ENCODE measurements at places on chromosomes 7 and 10.

- no peak for DNase-seq
These were observed 984.8 kb upstream of the LRRTM3 start for GRCh38 chr10:65940816-65941662.

GRCh38 chr7:143492799-143493739 lies 15.4 kb downstream of the TAS2R41 start:
- no peak for DNase-seq

DNA sequence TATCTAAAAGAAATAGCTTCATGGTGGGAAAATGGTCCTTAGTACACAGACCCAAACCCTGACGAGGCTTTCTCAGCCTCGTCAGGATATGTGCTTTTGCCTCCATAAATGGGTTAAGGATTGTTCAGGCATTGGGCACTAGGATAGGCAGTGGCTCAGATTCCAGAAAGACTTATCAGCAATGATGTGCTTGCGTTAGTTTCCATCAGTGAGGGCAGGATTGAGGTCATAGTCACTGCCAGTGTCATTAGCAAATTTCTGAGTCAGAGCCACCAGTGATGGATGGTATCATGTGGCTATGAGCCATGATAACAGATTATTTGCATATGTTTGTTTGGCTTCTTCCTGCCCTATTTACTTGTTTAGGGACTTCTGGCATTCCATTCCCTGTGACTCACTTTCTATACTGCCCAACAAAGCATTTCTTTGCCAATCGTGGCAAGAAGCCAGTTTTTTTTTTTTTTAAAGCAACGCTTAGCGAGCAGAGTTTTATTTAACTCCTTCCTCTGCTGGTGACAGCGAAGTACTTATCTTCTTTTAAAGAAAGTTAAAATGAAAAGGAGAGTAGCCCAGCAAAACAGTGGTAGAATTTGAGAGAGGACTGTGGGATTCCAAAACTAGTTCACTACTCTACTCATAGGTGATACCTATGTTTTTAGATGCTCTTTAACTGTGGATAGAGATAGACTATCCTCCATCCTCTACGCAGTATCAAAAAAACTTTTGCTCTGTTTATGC lies 44.4 kb downstream of the MYPN start:
- peak; percentile 75 for DNase-seq

DNA sequence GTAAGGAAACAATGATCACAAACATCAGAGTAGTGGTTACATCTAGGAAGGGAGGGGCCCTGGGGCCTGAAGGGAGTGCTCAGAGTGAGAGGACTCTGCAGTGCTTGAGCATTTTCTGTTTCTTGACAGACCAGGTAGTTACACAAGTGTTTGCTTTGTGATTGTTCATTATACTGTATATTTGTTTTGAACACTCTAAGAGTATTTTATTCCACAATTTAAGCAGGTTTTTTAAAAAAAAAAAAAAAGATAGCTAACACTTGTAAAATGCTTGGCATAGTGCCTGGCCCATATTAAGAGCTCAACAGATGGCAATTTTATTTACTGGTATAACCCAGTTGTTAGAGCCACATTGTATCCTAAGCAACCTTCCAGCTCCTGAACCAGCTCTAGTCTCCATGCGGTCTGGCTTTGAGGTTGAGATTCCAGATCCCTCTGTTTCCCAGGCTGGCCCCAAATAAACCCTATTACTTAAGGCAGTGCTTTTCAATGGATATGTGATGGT lies 20.1 kb upstream of the ATXN7L1 start:
- DNase-seq: no peak

DNA sequence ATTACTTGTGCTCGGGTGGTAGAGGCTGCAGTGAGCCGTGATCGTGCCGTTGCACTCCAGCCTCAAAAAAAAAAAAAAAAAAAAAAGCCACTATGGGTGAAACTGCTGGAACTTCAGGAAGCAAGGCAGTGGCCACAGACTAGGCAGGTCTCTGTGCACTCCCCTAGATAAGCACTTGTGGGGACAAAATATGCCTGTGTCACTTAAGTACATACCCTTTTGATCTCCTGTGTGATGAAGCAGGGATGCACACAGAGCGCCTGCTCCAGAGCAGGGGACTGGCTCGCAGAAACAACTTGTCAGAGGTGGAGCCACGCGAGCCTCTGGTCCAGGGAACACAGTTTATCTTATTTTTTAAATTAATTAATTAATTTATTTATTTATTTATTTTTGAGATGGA lies 42.9 kb upstream of the PSAP start:
- DNase-seq: no peak

GRCh38 chr10:6053816-6054631 lies 8.1 kb downstream of the IL2RA start:
- DNase-seq: no peak

- no peak for DNase-seq
These were observed 34.0 kb downstream of the PRKAR2B start for GRCh38 chr7:107078517-107078966.

DNA sequence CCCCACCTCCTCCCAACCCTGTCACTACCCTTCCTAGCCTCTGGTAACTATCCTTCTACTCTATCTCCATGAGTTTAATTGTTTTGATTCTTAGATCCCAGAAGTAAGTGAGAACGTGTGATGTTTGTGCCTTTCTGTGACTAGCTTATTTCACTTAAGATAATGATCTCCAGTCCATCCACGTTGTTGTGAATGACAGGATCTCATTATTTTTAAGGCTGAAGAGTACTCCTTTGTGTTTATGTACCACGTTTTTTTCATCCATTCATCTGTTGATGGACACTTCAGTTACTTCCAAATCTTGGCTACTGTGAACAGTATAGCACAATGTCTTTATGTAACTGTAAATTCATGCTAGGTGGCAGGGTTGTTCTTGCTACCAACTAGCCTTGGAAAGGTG lies 461.6 kb downstream of the PLXDC2 start:
- DNase-seq: no peak

- DNase-seq: no peak
These were observed 39.2 kb downstream of the WBP1L start for GRCh38 chr10:102782673-102783551.

GRCh38 chr7:127588697-127589482 lies 679 bp downstream of the ARF5 start:
- DNase-seq: peak; percentile 58

- DNase-seq: no peak
These were observed 310.9 kb upstream of the ZNF32 start for GRCh38 chr10:43959364-43960134.

DNA sequence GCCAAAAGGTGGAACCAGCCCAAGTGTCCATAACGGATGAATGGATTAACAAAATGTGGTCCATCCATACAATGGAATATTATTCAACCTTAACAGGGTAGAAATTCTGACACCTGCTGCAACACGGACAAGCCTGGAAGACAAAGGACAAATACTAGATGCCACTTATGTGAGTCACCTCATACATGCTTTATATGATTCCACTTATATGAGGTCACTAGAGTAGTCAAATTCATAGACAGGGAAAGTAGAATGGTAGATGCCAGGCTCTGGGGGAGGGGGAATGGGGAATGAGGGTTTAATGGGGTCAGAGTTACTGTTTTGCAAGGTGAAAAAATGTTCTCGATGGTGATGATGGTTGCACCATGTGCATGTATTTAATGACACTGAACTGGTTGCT lies 34.0 kb upstream of the CYTH3 start:
- no peak for DNase-seq

GRCh38 chr10:64486149-64486548 lies 964.9 kb downstream of the REEP3 start:
- no peak for DNase-seq

DNA sequence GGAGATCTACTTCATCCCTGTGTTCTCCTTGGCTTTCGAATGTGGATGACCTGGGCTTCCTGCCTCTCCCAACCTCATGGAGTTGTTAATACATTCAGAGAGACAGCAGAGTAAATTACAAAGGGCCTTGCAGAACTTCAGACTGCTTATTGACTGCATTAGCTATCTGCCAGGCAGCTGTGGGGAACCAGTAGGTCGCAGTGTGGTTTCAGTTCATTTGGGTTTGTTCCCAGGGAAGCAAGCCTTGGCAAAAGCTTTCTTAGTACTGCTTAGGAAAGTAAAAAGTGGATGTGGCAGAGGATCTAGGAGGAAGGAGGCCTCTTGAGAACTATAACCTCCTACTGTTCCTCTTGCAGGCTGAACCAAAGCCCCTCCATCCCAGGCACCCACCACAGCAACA lies 9.2 kb downstream of the NPFFR1 start:
- DNase-seq: peak; percentile 87

- DNase-seq: peak; percentile 54
These were observed 32.8 kb downstream of the NOD1 start for GRCh38 chr7:30445770-30446169.

Measured in pons (tissue), 1 donor.